ENCODE measurements at places on chromosomes 1 and 21.
A peak's percentile ranks its signal among the peaks of the same experiment; 100 is the strongest.

DNA sequence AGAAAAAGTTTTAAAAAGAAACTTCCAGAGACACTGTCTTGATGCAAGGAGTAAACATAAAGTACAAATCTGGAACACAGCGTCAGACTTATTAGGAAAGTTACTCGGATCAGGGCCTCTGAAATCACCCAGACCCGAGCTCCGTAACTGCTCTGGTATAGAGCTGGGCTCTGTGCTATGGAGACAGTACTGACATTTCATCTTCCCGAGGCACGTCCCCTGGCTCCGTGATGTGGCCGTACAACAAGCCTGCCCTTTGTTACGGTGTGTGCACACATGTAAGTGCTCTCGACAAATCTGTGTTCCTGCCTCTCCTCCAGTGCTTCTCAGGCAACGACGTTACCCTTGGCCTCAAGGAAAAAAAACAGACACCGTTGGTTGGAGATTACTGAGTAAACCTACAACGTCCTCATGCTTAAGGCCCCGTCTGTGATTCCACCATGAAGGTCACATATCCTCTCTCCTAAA, 107.0 kb upstream of the IRF2BP2 start:
- DNase-seq: no peak

- no peak for DNase-seq
Observed at GRCh38 chr1:32895325-32896215, 5.6 kb downstream of the TMEM54 start.

DNA sequence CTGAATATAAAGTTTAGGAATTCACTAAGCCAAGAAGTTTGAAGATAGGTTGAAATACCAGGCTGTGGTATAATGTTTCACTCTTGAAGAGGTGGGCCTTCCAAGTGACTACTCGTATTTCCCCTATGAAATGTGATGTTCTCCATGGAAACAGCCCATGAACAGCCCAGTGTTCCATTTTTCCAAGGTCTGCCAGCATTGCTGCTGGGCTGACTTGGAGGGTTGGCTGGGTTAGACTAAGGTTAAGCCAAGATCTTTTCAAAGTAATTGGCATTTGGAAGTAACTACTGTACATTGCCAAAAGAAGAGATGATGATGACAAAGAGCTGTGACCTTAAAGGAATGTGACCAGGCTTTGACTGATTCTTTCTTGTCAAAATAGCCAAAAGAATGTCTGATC, 73.8 kb downstream of the RPE65 start:
- peak; percentile 6 for DNase-seq

- no peak for DNase-seq
Observed at GRCh38 chr1:173205146-173206051, 1.7 kb downstream of the TNFSF4 start.

DNA sequence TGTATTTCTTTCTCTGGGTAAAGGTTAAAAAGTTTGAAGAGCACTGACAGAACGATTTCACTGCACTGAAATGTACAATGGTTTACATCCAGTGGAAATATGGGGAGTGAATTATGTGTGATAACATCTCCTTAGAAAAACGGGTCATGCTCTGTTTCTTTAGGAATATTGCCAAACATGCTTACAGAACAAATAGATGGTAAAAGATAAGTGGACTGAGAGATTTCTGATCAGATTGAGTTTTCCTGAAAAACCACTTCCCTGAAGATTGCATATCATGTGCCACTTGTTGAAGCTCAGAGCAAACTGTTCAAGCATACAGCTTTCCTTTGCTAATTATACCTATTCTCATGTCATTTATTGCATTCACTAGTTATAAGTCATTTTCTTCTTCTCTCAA, 29.9 kb upstream of the DISP1 start:
- no peak for DNase-seq

DNA sequence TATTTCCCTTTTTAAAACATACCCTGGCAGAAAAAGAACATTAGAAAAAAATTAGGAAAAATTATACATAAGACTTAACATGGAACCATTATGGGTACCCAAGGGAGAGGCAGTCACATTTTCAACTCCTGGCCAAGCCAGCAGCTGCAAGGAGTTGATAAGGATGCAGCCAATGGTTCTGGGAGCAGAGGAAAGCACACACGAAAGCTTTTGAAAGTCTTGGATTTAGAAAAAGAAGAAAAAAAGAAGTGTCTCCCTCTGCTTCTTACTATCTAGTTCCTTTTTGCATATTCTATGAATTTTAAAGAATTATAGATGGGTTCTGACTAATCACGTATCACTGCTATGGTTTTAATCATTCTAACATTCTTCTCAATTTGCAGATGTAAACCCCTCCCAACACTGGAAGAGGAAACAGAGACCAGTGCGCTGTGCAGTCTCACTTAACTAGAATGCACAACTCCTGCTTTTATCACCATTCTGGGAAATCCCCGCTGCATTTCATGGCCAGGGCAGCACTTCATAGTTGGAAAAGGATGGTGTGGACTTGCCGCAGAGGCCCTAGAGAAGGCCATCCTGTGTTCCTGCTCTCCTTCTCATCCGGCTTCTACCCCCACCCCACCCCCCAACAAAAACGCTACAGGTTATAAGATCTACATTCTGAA, 2.7 kb upstream of the CD58 start:
- no peak for DNase-seq

GRCh38 chr1:192538407-192539296, 36.9 kb upstream of the RGS1 start:
- DNase-seq: no peak

- DNase-seq: no peak
Observed at GRCh38 chr1:107359472-107360241, 218.8 kb downstream of the NTNG1 start.

GRCh38 chr21:30779249-30779648, 24.0 kb upstream of the KRTAP21-1 start:
- no peak for DNase-seq

DNA sequence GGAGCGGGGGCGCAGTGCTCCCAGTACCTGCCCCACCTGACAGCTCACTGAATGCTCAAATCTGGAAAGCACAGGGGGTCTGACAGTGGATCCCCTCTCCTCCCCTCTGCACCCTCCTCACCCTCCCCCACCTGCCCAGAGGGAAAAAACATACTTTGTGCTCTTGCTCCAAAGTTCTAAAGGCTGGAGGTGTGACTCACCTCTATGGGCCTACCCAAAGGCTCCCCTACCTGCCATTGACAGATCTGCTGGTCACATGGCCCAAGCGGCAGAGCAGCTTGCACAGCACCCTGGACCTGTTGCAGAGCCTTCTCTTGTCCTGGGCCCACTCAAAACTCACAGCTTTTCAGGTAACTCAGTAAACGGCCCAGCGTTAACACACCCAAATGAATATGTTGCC, 55.7 kb downstream of the ADSS2 start:
- no peak for DNase-seq

DNA sequence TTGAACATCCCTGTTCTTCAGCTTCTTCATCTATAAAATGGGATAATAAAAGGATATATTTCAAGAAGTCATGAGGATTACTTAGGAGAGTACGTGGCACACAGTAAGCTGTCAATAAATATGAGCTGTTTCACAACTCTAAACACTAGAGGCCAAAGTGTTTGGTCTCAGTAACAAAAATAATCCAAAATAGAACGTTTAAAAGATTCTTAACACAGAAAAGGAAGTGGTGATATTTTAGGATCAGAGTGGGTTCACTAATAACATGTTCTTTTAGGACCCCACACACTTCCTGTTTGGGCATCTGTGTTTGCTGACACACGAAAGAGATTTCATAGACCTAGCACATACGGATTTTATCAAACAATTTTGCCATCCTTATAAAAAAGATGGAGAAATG, 32.9 kb downstream of the TNFSF18 start:
- no peak for DNase-seq

DNA sequence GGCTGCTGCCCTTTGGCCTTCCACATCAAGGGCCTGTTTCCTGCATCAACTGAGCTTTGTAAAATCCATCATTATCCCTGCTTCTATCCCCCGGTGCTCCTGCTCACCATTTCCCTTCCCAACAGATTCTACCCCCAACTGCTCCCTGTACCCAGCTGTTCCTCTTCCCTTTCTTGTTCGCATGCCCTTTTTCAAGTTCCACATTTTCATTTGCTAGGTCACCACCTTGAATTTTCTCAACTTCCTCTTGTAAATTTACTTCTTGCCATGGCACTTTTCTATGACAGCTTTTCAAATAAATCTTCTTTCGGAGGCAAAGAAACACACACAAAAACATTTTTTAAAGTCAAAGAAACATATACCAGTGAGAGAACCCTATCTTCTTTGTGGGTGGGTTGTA, 330.5 kb upstream of the ADGRL2 start:
- DNase-seq: no peak

DNA sequence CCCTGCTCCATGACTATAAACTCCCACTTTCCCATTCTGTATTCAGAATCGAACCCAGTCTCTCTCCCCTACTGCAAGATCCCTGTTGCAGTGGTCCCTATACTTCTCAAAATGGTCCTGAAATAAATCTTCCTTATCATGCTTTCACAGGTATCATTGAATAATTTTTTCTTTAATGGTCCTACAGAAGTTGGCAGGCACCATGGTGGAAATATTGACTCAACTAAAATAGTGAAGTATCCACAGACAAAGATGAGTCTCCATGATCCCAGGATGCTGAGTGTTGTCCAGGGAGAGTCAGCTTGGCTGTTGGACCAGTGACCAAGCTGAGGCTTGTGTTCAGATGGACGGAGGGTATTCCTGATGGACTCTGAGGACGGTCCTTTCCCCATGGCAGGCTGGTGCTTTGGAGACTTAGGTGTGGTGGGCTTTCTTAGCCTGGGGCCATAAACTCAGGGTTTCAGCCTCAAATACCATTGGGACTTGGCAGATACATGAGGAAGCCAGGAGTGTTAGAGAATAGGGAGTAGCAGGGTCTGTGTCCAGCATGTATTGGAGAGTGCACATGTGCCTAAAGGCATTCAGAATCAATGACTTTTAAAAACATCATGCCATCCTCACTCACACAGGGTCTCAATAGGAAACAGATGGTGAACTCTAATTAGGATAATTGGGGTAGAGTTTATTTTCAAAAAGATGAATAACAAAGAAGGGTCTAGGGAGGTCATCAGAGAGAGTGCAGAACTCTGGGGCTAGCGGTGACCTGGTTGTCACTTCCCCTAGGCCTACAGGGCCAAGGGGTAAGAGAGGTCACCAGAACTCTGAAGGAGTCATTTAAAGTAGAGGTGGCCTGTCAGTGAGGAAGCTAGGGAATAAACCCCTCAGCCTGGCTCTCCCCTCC, 19.8 kb downstream of the TINAGL1 start:
- no peak for DNase-seq

Data from putamen (tissue), 1 donor.